ENCODE measurements at places on chromosomes 1 and 21.

DNA sequence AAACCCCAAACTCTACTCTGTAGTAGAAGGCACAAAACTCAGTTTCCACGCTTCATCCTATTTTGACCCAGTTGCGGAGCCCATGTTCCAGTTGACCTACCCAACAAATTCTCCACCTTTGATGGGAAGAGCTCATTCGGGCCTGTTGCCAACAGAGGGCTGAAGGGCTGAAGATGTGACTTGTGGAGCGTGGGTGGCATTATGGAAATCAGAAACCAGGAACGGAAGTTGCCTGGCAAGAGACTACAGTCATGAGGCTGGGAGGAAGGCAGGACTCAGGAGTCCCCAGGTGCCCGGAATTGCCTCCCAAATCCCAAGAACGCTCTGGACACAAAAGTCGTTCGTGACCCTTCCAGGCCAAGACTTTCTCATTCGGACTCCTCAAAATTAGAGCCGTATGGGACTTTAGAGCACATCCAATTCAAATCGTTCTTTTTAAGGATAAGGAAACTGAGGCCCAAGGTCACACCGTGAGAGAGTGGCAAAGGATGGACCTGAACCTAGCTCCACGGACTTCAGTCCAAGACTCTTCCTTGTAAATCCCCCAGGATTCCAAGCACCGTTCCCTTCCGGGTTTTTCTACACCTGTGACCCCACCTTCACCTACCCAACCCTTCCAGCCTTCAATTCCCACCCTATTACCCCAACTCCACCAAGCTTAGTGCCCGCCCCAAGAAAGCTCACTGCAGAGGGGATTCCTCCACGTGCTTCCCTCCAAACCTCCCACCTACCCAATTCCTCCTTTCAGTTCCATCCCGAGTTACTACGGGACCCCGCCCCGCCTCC, 739 bp downstream of the SMG5 start:
- peak; percentile 11 for DNase-seq

GRCh38 chr21:14657241-14658008, 111.3 kb upstream of the SAMSN1 start:
- no peak for DNase-seq

- DNase-seq, result no peak
These were observed 322.9 kb downstream of the BARHL2 start for GRCh38 chr1:90394247-90394646.

- no peak for DNase-seq
These were observed 112.2 kb downstream of the NR5A2 start for GRCh38 chr1:200139661-200140250.

GRCh38 chr1:152050886-152051675, 14.3 kb upstream of the S100A11 start:
- DNase-seq, result no peak

- no peak for DNase-seq
These were observed 135.9 kb downstream of the NPHP4 start for GRCh38 chr1:5856246-5856815.

DNA sequence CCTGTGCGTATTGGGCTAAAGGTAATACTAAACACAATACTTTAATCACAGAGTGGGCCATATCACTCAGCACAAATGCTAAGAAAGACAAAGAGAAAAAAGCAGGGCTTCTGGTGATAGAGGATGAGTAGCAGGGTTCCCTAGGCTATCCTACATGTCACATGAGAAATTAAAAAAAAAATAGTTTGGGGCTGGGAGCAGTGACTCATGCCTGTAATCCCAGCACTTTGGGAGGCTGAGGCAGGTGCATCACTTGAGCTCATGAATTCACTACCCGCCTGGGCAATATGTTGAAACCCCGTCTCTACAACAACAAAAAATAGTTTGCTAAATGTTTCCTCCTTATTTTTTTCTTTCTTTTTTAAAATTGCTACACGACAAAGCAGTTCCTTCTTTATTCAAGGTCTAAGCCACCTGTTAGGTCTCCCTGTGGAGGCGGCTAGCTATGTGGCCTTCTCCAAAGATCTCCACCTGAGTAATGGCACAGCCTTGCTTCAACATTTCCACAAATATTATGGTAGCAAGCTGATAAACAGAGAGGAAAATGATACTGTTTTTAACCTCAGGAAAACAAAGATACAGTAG, 1.5 kb downstream of the ENSA start:
- no peak for DNase-seq

DNA sequence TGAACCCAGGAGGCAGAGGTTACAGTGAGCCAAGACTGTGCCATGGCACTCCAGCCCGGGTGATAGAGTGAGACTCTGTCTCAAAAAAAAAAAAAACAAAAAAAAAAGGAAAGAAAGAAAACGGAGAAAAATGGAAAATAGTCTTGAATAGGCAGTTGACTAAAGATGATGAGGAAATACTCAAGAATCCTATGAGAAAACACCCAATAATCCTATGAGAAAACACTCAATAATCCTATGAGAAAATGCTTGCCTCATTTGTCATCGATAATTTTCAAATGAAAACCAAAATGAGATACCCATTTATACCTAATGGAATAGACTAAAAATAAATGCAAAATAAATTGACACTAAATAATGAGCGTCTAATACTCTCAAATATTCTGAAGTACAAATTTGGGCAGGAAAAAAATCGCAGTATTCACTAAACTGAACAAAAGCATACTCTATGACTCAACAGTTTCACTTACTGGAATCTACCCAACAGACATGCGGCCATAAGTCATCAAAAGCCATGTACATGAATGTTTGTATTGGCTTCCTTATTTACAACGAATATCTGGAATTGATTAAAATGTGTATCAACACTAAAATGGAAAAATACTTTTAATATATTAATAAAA, 733.9 kb upstream of the CHRM3 start:
- DNase-seq, result no peak

Data from T-helper 2 cell (primary cell).